Brain microvascular endothelial cell (primary cell): ENCODE measurements at places on chromosomes 5 and 9.

DNA sequence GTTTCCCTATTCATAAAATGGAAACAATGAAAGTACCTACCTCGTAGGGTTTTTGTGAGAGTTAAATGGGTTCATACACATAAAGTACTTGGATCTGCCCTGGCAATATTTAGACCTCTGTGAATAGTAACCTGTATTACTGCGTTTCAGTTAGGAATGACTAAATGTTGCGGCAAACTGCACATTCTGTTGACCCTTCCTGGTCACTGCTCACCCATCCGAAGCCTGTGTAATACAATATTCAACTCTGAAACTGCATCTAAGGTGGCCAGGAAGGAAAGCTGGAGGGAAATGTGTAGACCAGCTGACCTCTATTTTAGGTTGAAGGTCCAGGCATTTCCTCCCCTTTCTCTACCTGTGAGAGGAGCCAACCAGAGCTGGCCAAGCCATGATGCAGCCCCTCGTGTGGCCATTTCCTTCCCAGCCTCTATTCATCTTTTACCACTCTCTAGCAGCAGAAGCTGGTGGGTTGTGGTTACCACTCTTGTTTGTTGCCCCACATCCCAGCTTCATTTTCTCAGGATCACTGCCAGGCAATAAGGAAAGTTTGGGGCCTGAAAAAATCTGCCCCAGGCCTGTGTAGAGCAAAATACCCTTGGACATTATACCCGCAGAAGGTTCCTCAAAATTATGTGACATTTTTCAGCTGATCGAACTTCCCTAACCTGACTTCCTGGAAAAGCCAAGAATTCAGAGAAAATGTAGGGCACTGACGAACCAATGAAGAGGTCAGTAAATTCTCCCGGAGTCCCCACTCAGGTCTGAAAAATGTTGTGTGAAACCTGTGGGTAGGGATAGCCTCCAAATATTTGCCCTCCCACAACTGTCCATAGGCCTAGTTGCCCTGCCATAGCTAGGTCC lies 20.5 kb upstream of the PDCD1LG2 start:
- no peak for DNase-seq

- peak; percentile 21 for DNase-seq
Observed at GRCh38 chr5:126849101-126849678, 72.3 kb downstream of the LMNB1 start.

GRCh38 chr5:97891971-97892370 lies 708.9 kb upstream of the RIOK2 start:
- DNase-seq: no peak

- DNase-seq: no peak
Observed at GRCh38 chr9:72427801-72428200, 62.8 kb upstream of the ZFAND5 start.

- DNase-seq: no peak
Observed at GRCh38 chr5:132055808-132056609, 4.4 kb upstream of the IL3 start.

DNA sequence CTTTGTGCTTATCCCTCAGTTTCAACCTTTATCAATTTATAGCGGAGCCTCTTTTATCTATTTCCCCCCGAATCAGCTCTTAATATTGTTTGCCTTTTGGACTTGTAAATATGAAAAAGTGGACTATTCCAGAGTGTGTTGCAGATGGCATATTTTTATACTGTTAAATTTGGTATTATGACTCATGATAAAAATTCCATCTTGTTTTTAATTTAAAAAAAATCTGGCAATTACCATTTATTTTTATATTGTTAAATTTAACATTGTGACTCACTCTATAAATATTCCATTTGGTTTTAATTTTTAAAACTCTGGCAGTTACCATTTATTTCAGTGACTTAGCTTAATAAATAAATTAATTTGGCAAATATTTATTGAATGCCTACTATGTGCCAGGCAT lies 37.5 kb downstream of the RBM27 start:
- DNase-seq: no peak

GRCh38 chr5:36666986-36667385 lies 60.6 kb downstream of the SLC1A3 start:
- no peak for DNase-seq

DNA sequence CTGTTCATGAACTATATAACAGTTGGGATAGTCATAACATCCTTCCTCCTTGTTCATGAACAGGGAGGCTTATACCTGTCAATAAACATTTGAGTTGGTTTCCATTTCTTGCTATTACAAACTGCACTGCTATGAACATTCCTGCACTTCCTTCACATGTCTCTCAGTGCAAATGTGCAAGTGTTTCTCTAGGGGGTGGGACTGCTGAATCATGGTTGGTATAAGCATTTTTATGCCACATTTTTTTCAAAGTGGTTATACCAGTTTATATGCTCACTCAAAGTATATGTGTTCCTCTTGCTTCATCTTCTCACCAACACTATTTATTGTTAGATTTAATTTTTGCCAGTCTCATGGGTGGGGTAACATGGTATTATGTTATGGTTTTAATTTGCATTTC lies 25.8 kb upstream of the TPD52L3 start:
- peak; percentile 7 for DNase-seq

DNA sequence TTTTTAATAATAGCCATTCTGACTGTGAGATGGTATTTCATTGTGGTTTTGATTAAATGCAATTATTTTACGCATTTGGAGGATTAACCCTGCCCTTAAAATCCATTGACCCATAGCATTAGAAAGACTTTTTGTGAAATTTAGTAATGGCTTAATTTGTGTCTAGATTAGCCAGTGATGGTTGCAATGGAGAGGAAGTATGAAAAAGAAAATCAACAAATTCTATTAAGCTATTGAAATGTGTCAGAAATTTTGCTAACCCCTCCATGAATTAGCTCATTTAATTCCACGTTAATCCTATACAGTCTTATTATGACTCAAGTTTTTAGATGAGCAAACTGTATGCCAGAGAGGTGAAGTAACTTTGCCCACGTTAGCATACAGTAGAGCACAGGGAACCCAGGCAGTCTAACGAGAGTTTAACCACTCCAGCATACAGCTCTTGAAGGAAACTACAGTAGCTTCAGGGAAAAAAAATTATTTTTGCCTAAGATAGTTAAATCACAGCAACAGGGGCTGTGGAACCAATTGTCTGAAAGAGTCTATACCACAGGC lies 158.2 kb upstream of the PPP2R2B start:
- DNase-seq: no peak

DNA sequence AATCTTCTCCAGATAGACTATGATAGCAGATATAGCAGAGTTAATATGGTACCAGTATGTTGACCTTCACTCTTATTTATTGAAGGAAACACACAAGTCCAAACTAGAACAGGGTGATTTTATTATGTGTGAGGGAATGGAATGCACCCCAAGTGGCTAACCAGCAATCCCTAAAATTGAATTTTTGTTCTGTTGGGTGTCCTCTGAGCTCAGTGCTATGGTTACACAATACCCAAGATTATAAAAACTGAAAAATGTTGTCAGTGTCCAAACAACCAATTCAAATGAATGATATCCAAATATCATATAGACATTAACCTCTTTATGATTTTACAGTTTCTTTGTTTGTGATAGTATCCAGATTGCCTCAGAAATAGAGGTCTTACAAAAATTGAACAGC lies 60.9 kb downstream of the NNT start:
- no peak for DNase-seq

DNA sequence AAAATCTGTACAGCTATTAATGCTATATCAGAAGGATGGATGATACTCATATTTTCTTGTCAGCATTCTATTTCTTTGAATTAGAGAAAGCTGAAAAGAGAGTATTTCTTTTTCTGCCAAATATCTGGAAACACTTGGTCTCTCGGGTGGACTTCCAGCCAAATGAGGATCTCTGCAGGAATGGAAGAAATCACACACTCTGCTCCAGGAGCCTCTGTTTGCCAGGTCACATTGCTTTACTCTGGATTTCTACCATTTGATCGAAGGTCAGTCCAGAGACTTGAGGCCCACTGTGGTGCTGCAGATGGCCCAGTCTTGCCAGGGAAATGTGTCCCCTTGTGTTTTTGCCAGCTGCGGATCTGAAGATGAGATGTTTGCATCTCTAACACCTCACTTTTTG lies 154.1 kb downstream of the PCSK1 start:
- no peak for DNase-seq
